ENCODE measurements at places on chromosomes 3 and 15.

DNA sequence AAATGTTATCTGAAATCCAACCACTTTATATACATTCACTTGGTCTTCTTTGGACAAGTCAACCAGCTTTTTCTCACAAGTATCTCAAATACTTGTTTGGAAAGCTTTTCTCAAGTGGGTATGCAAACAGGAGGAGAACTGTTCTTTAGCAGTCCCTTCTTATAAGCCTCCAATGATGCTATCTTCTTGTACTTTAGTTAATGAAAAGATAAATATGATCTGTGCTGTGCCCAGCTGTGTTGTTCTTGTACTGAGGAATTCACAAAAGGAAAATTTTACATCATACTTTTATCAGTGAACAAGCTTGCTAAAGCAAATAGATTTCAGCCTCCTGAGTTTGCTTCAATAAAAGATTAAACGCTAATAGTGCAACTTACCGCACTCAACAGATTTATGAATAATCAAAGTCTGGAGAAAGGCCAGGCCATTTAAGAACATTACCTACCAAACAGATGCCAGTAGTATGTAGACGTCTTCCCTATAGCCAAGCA lies 395.2 kb downstream of the MECOM start:
- DNase-seq, result no peak

DNA sequence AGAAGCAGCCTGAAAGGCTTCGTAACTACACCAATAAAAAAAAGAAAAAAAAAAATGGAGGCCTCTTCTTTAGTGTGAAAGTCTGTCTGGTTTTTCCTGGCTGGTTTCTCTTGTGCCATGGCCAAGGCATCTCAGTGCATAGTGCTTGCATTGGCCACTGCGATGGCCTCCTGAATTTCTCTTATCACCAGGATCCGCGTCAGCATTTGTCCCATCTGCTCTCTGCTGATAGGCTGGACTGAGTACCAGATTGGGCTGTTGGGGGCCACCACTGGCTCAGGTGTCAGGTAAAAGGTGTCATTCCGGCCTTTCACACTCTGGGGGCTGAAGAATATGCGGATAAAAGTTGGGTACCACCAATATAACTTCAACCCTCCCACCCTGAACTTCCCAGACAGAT lies 1.1 kb upstream of the IMPDH2 start:
- no peak for DNase-seq

DNA sequence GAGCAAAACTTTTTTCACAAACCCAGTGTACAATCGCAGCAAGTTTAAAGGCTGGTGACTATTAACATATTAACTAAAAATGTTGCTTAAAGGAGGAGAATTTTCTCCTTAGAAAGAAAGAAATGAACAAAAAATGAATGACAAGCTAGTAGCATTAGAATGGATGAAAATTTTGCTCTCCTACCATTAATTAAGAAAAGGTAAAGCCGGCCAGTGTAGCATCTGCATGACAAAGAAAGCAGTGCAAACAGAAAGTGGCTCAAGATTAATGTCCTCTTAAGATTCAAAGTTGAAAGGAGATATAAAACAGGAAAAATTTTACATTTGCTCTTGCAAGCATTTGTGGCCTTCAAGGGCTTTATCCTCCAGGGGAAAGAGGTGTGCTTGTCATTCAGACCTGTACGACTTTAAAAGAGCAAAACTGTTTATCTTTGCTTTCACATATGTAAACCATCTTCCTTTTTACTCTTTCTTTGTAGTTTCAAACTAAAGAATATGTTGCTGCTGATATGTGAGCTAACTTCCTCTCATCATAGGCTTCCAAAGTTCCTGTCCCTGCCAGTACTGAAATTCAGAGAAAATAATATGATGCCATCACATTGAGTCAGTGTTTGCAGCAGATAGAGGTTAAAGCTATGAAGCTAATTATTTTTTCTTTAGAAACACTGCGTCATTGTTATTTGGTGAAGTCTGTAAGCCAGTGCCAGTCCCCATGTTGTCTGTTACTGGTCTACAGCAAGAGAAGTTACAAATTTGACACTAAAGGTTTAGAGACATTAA lies 439.1 kb upstream of the GRM7 start:
- DNase-seq, result no peak

DNA sequence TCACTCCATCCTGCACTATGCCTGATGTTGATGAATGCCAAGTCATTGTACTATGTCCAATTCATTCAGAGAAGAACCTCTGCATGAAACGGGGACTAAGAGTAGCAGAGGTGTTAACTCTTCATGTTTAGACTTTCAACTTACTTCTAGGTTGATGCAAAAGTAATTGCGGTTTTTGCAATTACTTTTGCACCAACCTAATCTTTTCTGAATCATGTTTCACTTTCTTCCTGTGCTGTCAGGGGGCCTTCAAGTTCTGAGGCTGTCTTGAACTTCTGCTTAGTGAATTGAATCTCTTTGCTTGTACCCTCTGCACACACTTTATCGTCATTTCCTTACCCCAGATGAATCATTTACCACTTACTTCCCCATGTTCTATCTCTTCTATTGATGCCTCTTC lies 636.2 kb downstream of the NAALADL2 start:
- no peak for DNase-seq

DNA sequence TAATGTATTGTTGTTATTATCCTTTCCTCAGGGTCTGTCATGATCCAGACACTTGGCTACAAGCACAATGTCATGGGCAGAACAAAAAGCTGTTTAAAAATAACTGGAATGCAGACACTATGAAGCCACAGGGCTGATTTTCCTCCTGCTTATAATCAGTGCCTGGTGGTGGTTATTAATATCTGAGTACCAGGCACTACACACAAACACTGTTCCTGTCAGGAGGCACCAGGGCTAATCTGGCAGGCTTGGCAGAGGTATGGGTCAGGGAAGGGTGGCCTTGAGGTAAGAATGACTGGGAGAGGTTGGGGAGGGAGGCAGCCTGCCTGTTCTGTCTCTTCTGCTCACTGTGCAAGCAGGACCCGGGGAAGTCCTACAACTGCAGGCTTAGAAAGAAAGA lies 67.2 kb downstream of the WDR76 start:
- DNase-seq, result no peak

- DNase-seq, result no peak
Measured at GRCh38 chr3:147514366-147515160, 105.4 kb downstream of the ZIC1 start.

GRCh38 chr3:123559040-123559861 lies 25.6 kb downstream of the HACD2 start:
- DNase-seq, result peak; percentile 78

DNA sequence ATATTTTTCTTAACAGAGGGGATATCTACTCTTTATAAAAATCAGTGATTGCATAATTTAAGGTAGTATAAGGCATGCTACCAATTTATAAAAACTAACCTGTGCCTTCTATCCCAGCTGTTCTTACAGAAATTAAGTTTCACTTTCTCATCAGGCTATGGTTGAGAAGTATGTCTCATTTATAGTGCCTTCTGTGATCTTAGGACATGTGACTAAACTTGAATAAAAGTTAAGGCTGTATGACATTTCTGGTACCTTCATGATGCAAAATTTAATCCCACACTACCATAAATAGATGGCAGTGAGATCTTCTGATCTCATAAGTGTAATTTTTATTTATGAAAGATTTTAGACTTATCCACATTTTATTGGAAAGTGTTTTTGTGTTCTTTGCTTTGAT lies 12.6 kb downstream of the TIPARP start:
- no peak for DNase-seq

GRCh38 chr3:32181365-32181764 lies 57.1 kb upstream of the CMTM8 start:
- DNase-seq, result no peak

DNA sequence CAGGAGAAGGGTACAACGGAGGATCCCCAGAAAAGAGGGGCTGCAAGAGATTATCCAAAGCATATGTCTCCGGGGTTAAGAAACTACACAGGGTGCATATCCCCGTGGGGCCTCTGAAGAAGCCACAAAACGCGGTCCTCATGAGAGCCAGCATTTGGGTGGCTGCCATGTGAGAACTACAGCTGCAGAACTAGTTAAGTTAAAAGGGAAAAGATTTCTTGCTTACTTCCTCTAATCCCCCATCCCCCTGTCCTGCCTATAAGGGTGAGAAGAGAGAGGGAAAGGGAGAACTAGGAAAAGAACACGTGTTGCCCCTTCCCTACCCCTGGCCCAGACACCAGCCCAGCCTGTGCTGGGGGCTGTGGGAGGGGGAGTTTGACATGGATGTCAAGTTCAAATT lies 70.4 kb upstream of the PCSK6 start:
- no peak for DNase-seq

GRCh38 chr3:34260271-34261000 lies 462.0 kb downstream of the PDCD6IP start:
- peak; percentile 35 for DNase-seq

DNA sequence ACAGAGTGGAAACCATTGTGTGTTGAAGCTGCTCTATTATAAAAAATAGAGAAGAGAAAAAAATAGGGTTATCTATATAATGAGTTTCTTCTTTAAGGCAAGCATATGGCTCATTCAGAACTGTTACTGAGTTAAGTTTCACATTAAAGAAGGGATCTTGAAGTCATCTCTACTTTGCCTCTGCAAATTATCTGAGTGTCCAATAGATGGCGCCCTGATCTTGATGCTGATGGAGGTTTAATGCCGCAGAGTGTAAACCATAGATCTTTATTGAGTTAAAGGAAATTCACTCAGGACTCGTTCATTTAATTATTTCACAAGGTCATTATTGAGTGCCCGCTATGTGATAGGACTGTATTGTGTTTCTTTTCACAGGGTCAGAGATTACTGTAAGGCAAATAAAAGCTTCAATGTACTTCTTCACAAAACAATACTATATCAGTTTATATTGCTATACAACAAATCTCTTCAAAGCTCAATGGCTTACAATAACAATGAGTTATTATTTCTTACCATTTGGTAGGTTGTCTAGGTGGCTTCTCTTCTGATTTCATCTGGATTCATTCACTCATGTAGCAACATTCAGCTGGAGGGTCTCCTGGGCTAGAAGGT lies 171.4 kb downstream of the NSUN3 start:
- DNase-seq, result peak; percentile 43

DNA sequence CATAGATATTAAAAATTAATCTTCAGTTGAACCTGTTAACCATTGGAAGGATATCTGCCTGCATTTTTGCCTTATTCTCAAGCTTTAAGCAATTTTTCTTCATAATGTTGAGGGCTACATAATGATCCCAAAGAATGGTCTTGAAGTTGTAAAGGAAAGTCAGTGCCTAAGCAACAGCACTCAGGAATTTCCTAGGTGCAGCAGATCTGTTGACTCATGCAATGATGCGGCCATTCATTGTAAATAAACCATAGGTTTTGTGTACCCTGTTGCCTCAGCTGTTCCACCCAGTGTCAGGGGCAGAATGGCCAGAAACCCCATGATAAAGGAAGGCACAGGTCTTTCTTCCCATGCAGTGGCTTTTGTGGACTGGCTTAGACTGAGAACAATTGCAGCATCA lies 78.4 kb upstream of the TRIM42 start:
- DNase-seq, result no peak

- no peak for DNase-seq
Measured at GRCh38 chr3:120368172-120368571, 19.0 kb upstream of the LRRC58 start.

- peak; percentile 3 for DNase-seq
Measured at GRCh38 chr3:150495149-150495548, 51.1 kb downstream of the SERP1 start.

DNA sequence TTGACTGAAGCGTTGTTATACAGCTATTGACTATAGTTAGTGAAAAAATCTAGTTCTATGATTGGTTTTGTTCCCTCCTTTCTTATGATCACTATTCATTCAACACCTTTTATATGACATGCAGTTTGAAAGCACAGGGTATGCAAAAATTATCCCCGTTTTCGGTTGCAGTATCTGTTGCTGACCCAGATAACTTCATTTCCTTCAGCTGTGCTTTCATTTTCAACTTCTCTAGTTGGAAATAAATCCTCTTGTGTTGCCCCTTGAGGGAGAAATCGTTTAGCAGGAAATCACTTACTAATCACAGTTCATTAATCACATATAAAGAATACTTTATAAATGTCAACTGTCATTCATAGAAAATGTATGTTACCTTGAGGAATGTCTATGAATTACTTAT lies 55.1 kb downstream of the MBNL1 start:
- DNase-seq, result no peak

GRCh38 chr15:66402761-66403284 lies 16.1 kb downstream of the MAP2K1 start:
- DNase-seq, result no peak

- no peak for DNase-seq
Measured at GRCh38 chr3:160471892-160472291, 22.3 kb upstream of the TRIM59 start.

DNA sequence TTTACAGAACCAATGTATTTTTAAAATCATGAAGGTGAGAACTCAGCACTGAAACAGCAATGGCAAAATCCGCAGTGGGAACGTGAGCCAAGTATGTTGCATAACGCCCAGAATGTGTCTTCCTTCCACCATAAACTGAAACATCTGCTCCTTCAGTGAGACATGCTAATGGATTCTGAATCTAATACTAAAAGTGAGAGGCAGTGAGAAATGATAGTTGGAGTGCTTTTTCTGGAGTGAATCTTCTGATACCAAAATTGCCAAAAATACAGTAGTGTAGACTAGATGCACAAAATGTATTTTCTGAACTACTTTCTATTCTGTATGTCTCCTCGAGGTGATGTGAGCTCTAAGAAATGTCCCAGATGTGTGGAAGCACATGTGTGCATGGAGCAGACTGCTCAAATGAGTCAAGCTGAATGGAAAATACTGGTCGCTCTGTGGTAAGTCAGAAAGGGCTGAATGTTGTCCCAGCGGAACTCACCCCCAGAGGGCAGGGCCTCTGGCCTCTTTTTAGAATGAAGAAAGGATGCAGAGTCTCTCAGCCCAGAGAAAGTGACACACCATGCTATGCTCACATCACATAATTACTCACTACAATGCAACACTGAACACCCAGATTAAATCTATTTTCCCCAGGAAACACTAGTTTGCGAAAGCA lies 73.0 kb downstream of the ATP10A start:
- DNase-seq, result no peak

- DNase-seq, result no peak
Measured at GRCh38 chr3:54324103-54324502, 201.8 kb downstream of the CACNA2D3 start.

- no peak for DNase-seq
Measured at GRCh38 chr3:42712344-42712648, 9.7 kb upstream of the HHATL start.

DNA sequence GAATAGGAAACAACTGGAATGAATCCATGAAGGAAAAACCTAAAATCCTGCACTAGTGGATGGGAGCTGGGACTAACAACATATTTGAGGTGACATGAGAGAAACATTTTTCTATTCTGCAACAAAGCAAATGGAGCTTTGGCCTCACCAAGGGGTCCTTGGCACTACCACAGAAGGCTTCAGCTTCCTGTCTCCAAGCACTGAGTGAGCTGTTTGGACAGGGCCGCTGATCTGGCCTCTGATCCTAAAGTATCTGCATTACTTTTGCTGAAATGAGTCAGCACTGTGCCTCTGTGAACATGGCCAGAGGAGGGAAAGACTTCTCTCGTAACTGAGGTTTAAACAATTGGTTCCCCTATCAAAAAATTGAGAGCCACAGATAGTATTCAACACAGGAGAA lies 9.0 kb downstream of the ARPP21 start:
- DNase-seq, result no peak

GRCh38 chr3:17749281-17749680 lies 6.8 kb upstream of the TBC1D5 start:
- no peak for DNase-seq

Measured in midbrain (tissue), 1 donor.